ENCODE measurements at places on chromosomes 3 and 15.

- DNase-seq = no peak
Observed at GRCh38 chr3:59212128-59212779, 162.4 kb upstream of the CFAP20DC start.

- DNase-seq = no peak
Observed at GRCh38 chr3:143901105-143901504, 52.8 kb upstream of the SLC9A9 start.

GRCh38 chr3:111585217-111585616, 9.9 kb downstream of the ZBED2 start:
- DNase-seq = no peak

DNA sequence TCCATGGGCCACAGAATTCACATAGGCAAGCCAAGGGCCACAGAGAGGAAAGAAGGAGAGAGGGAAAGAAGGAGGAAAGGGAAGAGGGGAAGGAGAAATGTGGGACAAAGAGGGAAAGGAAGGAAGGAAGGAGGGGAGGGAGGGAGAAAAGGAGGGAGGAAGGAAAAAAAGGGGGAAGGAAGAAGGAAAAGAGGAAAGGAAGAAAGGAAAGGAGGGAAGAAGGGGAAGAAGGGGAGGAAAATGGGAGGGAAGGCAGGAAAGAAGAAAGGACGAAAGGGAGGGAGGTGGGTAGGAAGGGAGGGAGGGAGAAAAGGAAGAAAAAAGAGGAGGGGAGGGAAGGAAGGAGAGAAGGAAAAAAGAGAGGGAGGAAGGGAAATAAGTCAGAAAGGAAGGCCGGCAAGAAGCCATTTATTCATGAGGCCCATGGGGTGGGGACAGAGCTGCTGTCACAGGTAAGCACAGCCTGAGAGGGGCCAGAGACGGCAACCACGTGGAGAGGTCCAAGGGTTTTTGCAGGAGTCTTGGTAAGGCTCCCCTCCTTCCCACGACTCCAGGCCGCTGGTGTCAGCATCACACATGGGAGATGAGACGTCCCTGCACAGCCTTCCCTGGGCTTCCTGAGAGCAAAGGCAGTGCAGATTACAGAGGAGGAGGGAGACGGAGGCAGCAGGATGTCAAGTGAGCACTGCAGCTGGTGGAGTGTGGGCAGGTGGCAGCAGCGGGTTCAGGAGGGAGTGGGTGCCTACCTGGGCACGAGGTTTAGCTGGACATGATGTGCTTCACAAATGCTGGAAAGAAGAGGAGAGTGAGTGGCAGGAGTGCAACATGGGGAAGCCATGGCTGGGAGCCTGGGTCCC, 5.5 kb downstream of the MYL3 start:
- DNase-seq = no peak

GRCh38 chr3:190586631-190587011, 72.7 kb downstream of the IL1RAP start:
- no peak for DNase-seq

DNA sequence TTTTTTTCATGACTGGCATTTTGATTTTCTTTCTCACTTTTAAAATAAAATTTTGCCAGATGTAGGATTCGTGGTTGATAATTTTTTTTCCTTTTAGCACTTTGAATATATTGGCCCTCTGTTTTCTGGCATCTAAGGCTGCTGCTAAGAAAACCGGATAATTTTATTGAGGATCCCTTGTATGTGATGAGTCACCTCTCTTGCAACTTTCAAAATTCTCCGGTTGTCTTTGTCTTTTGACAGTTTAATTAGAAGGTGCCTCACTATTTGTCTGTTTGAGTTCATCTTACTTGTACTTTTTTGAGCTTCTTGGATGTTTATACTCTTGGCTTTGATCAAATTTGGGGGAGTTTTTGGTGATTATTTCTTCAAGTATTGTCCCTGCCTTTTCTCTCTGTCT, 349.7 kb downstream of the LPP start:
- DNase-seq = no peak

GRCh38 chr3:55639143-55639542, 152.0 kb upstream of the WNT5A start:
- no peak for DNase-seq

DNA sequence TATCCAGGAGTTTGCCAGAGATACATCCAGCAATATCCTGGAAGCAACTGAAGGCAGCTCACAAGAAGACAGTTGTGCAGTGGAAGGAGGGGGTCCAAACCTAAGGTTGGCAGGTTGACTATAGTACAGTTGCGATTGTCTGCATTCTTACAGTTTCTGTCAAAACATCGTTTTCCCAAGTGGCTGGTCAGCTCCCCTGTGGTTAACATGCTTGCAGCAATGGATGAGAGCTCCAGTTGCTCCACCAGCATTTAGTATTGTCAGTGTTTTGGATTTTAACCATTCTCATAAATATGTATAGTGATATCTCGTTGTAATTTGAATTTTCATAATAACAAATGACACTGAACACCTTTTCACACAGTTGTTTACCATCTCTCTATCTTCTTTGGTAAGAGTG, 31.5 kb downstream of the KLF13 start:
- no peak for DNase-seq

GRCh38 chr3:145333931-145334330, 827.1 kb downstream of the PLOD2 start:
- DNase-seq = no peak

- peak; percentile 76 for DNase-seq
Observed at GRCh38 chr3:129249284-129250065, at the start of gene COPG1. Gene COPG1 (plus strand): TSS chr3:129249606. CDS start chr3:129249710, 104 bp downstream.

- no peak for DNase-seq
Observed at GRCh38 chr3:4406746-4407568, 60.1 kb downstream of the SUMF1 start.

GRCh38 chr15:52667597-52667996, 11.6 kb downstream of the ATOSA start:
- DNase-seq = no peak

DNA sequence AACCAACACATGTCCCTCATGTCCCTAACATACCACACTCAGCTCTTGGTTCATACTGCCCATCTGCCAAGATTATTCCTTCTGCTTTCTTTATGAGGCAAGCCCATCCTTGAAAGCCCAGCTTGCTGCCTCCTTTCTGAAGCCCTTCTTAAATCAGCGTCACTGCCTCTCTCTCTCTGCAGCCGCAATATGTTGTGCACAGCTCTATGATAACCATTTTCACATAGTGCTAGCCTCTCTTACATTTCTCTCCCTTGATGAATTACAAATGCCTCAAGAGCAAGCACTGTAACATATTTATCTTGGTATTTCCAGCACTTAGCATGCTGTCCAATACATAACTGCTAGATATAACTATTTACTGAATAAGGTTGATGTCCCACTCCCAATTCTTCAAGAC, 86.5 kb downstream of the TNIK start:
- DNase-seq = no peak

GRCh38 chr3:194312186-194312742, 38.9 kb downstream of the CPN2 start:
- DNase-seq = no peak

DNA sequence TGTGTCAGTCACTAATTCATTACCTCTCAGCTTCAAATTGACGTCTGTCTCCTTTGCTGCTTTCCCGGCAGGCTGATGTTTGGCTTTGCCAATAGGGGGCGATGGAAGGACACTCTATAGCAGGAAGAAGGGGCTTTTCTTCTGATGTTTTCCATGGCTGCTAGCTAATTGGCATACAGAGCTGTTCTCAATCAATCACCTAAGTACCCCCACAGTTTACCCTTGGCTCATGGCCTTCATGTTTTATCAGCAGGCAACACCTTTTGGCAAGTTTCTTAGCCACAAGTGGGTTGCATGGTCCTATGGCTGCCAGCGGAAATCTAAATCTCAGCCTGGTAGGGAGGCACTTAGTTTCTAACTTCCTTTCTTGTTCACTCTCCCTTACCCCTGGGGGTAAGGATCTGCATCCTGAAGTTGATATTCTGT, 45.0 kb downstream of the ESYT3 start:
- DNase-seq = no peak

All from substantia nigra (tissue), 51 donors.